ENCODE measurements at places on chromosomes 11 and 22.
A peak's percentile ranks its signal among the peaks of the same experiment; 100 is the strongest.

DNA sequence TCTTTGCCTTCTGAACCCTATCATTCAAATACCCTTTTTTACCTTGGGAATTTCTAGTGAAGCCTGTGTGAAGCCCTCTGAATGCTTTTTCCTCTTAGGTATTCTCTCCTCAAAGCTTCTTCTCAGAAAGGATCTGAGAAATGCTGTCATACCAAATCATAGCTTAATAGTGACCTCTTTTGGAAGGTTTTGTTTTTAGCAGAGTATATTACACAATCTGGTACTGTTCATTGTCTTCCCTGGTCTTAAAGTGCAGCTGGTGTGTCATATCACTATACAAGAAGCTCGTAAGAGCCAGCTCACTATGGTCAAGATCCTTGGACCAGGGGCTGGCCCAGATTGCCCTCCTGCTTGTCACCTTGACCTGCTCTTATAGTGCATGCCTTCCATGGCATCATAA is 204.4 kb upstream of the ANO5 start:
- no peak overlapping the region for H3K27ac ChIP-seq
- no peak for DNase-seq
- H3K36me3 ChIP-seq: no peaks in the 10 kb centered on the region
- no peak overlapping the region for H3K4me3 ChIP-seq

- H3K4me3 ChIP-seq: no peak overlapping the region
- H3K27me3 ChIP-seq: no peaks in the 10 kb centered on the region
- DNase-seq: no peak
- H3K36me3 ChIP-seq: no peaks in the 10 kb centered on the region
Observed at GRCh38 chr11:64679846-64680245, 43.2 kb downstream of the NRXN2 start.

- peaks cover 14% of the 10 kb centered on the region for H3K4me1 ChIP-seq
- H3K27ac ChIP-seq: no peak overlapping the region
- no peak for DNase-seq
- no peak overlapping the region for H3K4me3 ChIP-seq
Observed at GRCh38 chr11:31824879-31825837, 14.0 kb upstream of the PAX6 start.

DNA sequence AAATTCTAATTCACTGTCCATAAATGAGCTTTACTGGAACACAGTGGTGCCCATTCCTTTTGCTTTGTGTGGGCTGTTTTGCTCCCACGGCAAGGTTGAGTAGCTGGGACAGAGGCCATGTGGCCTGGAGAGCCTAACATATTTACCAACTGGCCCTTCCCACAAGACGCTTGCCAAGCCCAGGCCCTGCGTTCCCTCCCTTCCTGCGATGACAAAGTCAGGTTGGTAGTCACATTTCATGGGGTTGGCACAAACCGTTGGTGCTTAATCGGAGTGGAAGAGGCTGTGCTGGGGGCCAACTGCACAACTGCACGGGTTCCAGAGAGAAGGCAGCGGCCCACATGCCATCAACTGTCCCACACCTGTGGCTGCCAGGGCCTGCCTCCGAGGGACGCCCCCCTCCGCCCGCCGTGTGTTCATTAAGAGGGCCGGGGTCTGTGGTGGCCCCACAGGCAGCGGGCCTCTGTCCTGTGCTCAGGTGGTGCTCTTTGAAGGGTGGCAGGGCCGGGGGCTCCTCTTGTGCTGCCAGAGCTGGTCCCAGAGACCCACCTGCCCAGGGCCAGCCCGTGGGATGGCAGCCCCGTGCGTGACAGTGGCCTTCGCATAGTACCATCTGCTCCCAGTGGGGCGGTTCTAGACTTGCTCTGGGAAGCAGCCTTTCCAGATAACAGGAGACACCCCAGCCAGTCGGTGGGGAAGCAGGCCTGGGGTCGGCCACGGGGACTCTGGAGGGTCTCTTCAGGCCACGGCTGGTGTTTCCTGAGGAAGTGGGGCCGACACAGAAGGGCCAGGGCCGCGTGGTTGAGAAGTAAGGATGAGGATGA is 81.5 kb upstream of the CLDN5 start:
- H3K36me3 ChIP-seq: no peaks in the 10 kb centered on the region
- H3K4me1 ChIP-seq: peaks cover 8% of the 10 kb centered on the region
- no peak for DNase-seq
- no peak overlapping the region for H3K27ac ChIP-seq

DNA sequence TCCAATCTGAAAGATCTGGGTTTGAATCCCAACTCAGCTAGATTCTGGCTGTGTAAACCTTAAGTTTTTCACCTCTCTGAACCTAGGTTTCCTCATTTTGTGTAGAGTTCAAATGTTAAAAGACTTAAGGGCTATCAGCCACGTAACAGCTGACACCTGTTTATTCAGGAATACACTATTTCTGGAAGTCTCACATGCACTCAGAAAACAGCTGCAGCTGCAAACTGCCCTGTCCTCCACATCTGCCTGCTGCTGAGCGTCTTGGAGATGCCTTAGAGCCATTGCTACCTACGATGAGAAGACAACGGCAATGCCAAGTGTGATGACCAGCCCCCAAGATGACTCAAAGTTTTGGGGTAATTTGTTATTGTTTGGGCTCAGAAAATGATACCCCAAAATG is 6.7 kb upstream of the TRIM44 start:
- no peaks in the 10 kb centered on the region for H3K4me1 ChIP-seq
- H3K36me3 ChIP-seq: no peaks in the 10 kb centered on the region
- no peak overlapping the region for H3K27ac ChIP-seq
- no peaks in the 10 kb centered on the region for H3K27me3 ChIP-seq

GRCh38 chr11:101584129-101584515 is 315 bp upstream of the TRPC6 start:
- DNase-seq: no peak
- peaks cover 9% of the 10 kb centered on the region for H3K4me1 ChIP-seq
- H3K27ac ChIP-seq: peak overlapping the region; percentile 92
- H3K4me3 ChIP-seq: peak overlapping the region; percentile 82
- no peaks in the 10 kb centered on the region for H3K36me3 ChIP-seq

- no peaks in the 10 kb centered on the region for H3K27me3 ChIP-seq
- no peak overlapping the region for H3K27ac ChIP-seq
- no peak for DNase-seq
Observed at GRCh38 chr11:41613326-41613725, 153.9 kb upstream of the LRRC4C start.

GRCh38 chr11:112219476-112220232 is 6.6 kb upstream of the PTS start:
- H3K27ac ChIP-seq: no peak overlapping the region
- H3K27me3 ChIP-seq: no peaks in the 10 kb centered on the region
- H3K4me1 ChIP-seq: peaks cover 10% of the 10 kb centered on the region
- no peaks in the 10 kb centered on the region for H3K36me3 ChIP-seq
- no peak for DNase-seq

- no peak for DNase-seq
- H3K4me1 ChIP-seq: peaks cover 34% of the 10 kb centered on the region
- peak overlapping the region; percentile 66 for H3K4me3 ChIP-seq
- no peaks in the 10 kb centered on the region for H3K27me3 ChIP-seq
- peak overlapping the region; percentile 86 for H3K27ac ChIP-seq
Observed at GRCh38 chr11:46238967-46239800, 38.3 kb upstream of the CREB3L1 start.

Measured in vagina (tissue), 2 donors.